ENCODE measurements at places on chromosomes 11 and 22. TPM values are rescaled to one million over a fixed set of nuclear protein-coding genes. Genes with fewer than 3 reads are reported as not detected.

DNA sequence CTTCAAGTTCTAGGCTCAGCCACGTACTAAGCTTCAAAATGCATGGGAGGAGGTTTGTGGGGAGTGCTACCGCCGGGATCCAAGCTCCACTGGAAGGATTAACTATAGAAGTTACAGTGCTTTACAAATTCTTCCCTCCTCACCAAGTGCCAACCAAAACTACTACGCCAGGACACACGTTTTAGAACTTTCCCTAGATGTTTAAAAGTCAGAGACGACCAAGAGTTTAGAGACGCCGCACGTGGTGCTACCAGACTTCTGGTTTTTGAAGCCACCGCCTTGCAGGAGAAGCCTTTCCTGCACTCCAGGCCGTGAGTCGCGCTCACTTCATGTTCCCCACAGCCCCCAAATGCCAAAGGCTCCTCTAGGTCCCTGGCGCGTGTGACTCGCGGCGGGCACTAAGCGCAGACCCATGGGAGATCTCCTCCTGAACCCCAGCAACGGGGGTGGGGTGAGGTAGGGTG lies 734 bp downstream of the SNU13 start:
- H3K4me3 ChIP-seq = peak overlapping the region; percentile 93
- H3K36me3 ChIP-seq = no peaks in the 10 kb centered on the region
- H3K27me3 ChIP-seq = no peaks in the 10 kb centered on the region
- peaks cover 10% of the 10 kb centered on the region for H3K4me1 ChIP-seq

DNA sequence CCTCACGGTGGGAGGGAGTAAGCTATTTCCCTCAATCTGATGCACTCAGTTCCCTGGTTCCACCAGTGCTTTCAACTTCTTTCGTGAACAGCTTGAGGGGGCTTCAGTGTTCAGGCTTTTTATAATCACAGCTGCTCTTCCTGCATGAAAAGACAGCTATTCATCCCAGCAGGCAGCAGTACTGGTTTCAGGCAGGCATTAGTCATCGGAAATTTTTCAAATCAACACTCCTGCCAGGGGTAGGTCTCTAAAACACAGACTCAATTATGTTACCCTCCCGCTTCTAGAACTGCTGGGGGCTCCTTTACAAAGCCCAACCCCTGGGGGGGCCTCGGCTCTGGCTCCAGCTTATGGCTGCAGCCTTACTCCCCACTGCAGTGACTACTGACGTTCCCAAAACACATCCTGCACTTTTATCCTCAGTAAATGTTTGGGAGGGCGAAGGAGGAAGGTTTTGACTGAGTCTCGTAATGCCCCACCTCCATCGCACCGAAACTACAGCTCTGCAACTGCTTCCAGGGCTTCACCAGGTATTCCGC lies 5.8 kb downstream of the POLDIP3 start:
- no peaks in the 10 kb centered on the region for H3K27me3 ChIP-seq
- no peak overlapping the region for H3K4me3 ChIP-seq
- H3K27ac ChIP-seq = peak overlapping the region; percentile 80
- DNase-seq = no peak

The MS4A4A gene
- total RNA-seq = not detected

DNA sequence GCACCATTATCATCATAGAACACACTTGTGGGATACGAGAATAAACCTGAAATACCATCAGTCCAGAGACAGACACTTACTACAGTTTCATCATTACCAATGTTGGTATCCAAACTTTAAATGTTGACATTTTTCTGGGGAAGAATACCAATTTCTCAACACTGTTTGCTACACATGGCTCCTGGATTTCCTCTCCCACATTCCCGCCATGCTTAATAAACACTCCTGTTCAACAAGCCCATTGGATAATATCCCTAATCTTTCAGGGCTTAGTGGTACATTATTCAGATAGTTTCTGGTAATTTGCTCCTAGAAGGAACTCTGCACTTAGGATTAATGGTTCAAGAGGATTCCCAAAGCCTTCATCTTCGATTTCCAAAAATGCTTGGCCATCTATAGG lies 48.2 kb downstream of the CSF2RB start:
- peaks cover 36% of the 10 kb centered on the region for H3K27me3 ChIP-seq
- H3K4me3 ChIP-seq = no peak overlapping the region

DNA sequence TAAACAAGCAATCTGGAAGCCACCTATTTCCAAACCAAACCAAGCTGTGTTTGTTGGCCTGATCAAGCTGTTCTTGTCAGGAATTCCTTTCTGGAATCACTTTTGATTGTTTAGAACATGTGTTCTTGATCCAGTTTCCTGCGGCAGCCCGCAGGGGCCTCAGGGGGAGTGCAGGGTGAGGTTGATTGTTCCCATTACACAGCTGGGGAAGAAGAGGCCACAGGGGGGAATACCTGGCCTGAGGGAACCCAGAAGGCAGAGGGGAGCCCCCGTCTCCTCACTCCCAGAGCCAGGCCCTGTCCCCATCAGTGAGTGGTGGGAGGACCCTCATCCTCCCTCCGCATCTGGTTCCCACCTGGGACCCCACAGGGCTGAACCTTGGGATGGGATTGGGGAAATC lies 4.2 kb downstream of the MRGPRD start:
- no peaks in the 10 kb centered on the region for H3K36me3 ChIP-seq
- peaks cover 5% of the 10 kb centered on the region for H3K4me1 ChIP-seq
- DNase-seq = no peak
- H3K4me3 ChIP-seq = no peak overlapping the region

GRCh38 chr11:68996376-68997123 lies 15.8 kb upstream of the MRGPRD start:
- H3K36me3 ChIP-seq = no peaks in the 10 kb centered on the region
- DNase-seq = no peak
- H3K27me3 ChIP-seq = peaks cover 25% of the 10 kb centered on the region
- H3K4me3 ChIP-seq = no peak overlapping the region
- no peaks in the 10 kb centered on the region for H3K4me1 ChIP-seq

The SYT13 gene
- total RNA-seq = 24.5 TPM

The OSBPL5 gene
- total RNA-seq = 13.3 TPM

The CRYBB1 gene
- total RNA-seq = not detected

DNA sequence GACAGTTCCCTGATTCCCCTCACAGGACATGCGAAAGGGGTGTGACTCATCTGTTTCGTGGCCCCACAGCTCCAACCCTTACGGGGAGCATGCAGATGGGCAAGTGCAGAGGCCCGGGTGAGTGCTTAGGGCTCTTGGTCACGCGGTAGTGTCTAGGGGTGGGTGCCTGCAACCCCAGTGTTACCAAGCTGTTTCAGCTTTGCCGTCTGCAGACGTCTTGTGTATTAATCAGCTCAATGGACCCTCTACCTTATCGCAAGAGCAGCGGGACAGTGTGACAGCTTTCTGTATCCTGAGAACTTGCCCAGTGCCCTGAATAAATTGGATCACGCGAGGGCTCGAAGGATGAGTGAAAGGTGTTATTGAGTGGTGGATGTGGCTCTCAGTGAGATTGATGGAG lies 816.4 kb upstream of the ANO3 start:
- no peak overlapping the region for H3K4me3 ChIP-seq
- DNase-seq = no peak
- H3K36me3 ChIP-seq = peaks cover 1% of the 10 kb centered on the region

DNA sequence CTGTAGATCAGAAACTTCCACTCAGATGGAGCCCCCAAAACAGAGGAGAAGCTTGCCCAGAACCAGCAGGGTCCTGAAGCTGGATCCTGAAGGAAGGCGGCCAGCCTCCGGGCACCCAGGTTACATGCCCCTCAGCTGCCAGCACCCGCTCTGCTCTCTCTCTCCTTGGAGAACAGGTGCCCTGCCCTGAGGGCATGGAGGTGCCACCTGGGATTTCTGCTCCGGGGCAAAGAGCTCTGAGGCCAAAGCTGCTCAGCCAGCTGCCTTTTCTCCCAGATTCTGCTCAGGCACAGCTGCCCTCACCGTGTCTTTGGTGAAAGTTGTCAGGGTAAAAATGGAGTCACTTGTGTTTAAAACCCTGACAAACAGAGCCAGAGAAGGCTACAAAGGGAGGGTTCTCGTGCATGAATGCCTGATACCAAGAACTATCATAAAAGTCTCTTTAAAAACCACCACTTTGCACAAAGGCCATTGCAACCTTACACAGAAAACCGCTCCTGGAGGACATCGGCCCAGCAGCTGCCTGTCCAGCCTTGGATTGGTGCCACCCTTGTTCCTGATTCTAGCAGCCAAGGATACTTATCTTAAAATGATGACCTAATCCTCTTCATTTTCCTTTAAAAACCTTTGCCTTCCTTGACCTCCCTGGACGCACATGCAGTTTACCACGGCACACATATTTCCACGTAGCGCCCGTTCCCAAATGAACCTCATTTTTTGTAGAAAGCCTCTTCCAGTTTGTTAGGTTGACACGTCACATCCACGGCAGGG lies 140.0 kb downstream of the CACNA1I start:
- H3K4me1 ChIP-seq = peaks cover 8% of the 10 kb centered on the region
- peaks cover 31% of the 10 kb centered on the region for H3K27me3 ChIP-seq
- DNase-seq = no peak
- no peaks in the 10 kb centered on the region for H3K36me3 ChIP-seq
- H3K27ac ChIP-seq = no peak overlapping the region
- no peak overlapping the region for H3K4me3 ChIP-seq

DNA sequence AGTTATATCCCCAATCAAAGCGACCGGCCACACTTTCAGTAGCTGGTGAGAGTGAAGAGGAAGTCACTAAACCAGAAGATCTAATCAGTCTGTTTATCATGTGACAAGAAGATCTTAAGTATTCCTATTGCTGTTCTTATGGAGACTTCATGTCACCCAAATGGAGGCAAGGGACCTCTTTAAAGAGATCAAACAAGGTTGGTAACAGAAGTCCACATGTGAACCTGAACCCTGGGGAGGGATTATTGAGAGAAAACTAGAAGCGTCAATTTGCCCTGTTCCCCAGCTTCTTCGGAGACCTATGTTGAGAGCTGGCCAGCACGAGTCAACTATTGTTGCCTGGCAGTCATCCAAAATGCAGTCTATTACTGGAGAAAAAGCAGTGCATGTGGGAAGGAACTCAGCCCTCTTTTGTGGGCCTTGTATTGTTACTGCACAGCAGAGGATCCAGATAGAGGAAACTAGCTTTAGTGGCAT lies 76.9 kb upstream of the CTSC start:
- H3K27me3 ChIP-seq = no peaks in the 10 kb centered on the region
- peaks cover 3% of the 10 kb centered on the region for H3K4me1 ChIP-seq
- no peak overlapping the region for H3K4me3 ChIP-seq
- no peak for DNase-seq
- H3K27ac ChIP-seq = no peak overlapping the region

DNA sequence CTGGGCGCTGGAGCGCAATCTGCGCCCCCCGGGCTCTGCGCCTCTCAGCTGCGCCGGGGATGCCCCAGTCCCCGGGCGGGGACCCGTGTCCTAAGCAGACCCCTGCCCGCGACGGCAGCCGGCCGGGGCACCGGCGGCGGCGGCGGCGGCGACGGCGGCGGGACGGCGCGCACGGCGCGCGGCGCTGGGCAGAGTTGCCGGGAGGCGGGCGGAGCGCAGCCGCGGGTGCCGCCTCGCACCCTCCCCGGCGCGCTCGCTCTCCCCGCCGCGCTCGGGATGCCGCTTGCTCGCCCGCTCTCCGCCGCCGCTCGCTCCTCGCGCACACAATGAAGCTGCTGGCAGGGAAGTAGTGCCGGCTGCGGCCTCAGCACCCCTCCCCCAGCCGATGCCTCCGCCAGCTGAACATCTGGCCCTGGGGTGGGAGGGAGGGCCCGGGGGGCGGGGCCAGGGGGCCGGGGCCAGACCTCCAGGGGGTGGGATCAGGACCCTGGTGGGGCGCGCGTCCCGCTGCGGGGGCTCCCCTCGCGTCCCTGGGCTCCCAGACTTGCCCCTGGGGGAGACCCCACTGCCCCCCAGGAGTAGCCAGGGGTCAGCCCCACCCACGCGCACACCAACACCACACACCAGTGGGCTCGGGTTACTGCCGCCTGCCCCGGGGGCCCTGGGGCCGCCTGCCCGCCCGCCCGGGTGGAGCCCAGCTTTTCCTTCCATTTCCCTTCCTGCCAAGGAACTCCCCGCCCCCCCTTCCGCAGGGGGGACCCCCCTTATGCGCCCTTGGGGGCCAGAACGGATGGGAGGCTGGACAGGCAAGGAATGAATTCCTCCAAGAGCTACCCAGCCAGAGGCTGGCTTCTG lies at the start of gene RCOR2:
Gene RCOR2 (minus strand): TSS at position 328 of the 855 bp plus-strand sequence. CDS start 708 bp downstream, outside the sequence.
- peaks cover 2% of the 10 kb centered on the region for H3K36me3 ChIP-seq
- peaks cover 12% of the 10 kb centered on the region for H3K4me1 ChIP-seq
- H3K4me3 ChIP-seq = peak within 1 kb of the TSS; percentile 85
- DNase-seq = peak; percentile 74
- peak within 1 kb of the TSS; percentile 93 for H3K27ac ChIP-seq
- no peaks in the 10 kb centered on the region for H3K27me3 ChIP-seq

DNA sequence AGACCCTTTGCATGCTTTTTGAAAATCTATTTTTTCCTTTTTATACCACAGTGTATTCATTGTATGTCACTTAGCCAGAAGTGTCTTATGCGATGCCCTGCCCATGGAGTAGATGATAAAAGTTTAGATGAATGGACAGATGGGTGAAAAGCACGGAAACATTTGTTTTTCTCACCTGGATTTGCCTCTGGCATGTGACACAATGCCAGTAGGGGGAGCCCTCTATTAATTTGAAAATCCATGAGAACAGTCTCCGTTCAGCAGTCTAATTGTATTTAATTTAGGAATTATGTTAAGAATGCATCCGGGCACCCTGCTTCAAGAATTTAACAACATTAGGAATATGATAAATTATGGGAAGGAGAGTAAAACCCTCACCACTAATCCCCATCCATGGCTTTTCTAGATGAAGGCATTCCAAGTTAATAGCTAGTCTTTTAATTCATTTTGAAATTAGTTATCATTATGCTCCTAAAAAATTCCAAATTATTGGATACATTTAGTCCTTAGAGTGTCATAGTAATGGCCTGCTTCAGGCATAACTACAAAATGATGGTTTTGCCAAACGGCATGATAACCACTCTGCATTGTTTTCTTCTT lies 55.3 kb upstream of the ALKBH3 start:
- no peaks in the 10 kb centered on the region for H3K27me3 ChIP-seq
- H3K27ac ChIP-seq = peak overlapping the region; percentile 66
- no peaks in the 10 kb centered on the region for H3K4me1 ChIP-seq
- H3K36me3 ChIP-seq = peaks cover 6% of the 10 kb centered on the region
- no peak overlapping the region for H3K4me3 ChIP-seq

GRCh38 chr11:45267652-45268299 lies 18.4 kb downstream of the SYT13 start:
- H3K4me1 ChIP-seq = peaks cover 30% of the 10 kb centered on the region
- H3K27me3 ChIP-seq = peaks cover 4% of the 10 kb centered on the region
- peaks cover 7% of the 10 kb centered on the region for H3K36me3 ChIP-seq
- no peak overlapping the region for H3K27ac ChIP-seq
- H3K4me3 ChIP-seq = no peak overlapping the region

The OR4D9 gene
- total RNA-seq = not detected

Data from progenitor cell of endocrine pancreas (in vitro differentiated cells).